Cardiac atrium fibroblast (primary cell): ENCODE measurements at places on chromosomes 5 and 9. TPM values are rescaled to one million over a fixed set of nuclear protein-coding genes. Genes with fewer than 3 reads are reported as not detected.

C9orf43 gene
- 0.16 TPM in 1 of 2 replicates, not detected in the other for total RNA-seq

ACTBL2 gene
- 0.16 and 0.54 TPM in 2 replicates for total RNA-seq

COL15A1 gene
- 1.3 and 6.2 TPM in 2 replicates for total RNA-seq

TAF11L5 gene
- not detected in 2 replicates for total RNA-seq

COL27A1 gene
- 5.8 and 10.3 TPM in 2 replicates for total RNA-seq
